ENCODE measurements at places on chromosomes 2 and 18. TPM values are rescaled to one million over a fixed set of nuclear protein-coding genes. Genes with fewer than 3 reads are reported as not detected.

DNA sequence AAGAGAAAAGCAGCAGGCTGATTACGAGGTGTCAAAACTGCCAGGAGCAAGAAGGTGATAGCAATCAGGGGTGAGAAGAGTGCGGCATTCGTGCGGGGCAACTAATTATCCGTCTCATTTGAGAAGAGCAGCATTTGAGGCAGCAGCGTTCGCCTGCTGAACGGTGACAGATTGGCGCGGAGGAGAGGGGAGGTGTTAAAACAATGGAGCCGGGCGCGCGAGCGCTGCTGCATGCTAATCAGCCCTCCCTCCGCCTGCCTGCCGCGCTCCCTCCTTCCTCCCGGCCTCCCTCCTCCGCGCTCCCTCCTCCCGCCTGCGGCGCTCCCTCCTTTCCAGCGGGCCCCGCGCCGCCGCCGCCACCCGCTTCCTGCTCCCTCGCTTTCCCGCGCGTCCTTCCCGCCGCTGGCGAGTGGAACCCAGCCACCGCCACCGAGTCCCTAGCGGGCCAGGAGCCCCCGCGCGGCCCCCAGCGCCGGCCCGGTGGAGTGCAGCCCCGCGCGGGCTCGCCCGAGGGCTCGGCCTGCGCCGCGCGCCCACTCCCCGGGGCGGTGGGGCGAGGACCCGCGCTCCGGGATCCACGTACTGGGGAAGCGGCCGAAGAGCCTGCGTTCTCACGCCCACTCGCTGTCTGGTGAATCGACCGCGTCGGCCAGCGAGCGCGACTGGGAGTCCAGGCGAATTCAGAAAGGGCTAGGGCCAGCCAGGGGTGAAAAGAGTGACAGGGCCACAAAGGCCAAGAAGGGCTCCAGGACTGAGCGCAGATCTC is 69.5 kb upstream of the PSMD14 start:
- peak; percentile 48 for DNase-seq

- no peak for DNase-seq
These were observed 108.8 kb upstream of the PIEZO2 start for GRCh38 chr18:11258039-11258610.

GRCh38 chr2:74010087-74010541 is 25.4 kb downstream of the TET3 start:
- DNase-seq, result peak; percentile 83

Gene GALNT3
- 44.8 TPM for total RNA-seq

DNA sequence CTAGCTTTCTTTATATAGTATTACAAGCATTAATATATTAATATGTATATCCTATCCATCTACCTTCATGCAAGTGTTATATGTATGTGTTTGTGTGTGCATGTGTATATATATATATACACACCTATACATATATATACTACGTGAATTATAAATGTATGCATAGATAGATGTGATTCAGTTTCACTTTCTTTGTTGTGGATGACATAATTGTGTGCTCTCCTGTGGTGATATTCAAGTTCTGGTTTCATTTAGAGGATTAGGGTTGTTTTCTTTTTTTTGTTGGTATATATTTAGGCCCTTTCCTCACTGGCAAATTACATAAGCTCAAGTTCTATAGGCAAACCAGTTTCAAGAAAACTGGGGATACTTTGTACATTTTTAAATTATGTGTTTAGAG is 225.7 kb upstream of the FANCL start:
- no peak for DNase-seq

Gene COL4A4
- 0.55 TPM for total RNA-seq

GRCh38 chr2:102749938-102750337 is 11.9 kb upstream of the TMEM182 start:
- no peak for DNase-seq

Gene UGT1A7
- total RNA-seq, result not detected

Measured in PC-3 (cell line).